ENCODE measurements at places on chromosomes 13 and 19. TPM values are rescaled to one million over a fixed set of nuclear protein-coding genes. Genes with fewer than 3 reads are reported as not detected.

The SNRNP70 gene
- total RNA-seq, result 119 TPM

The C1QTNF9 gene
- not detected for total RNA-seq

The LAIR1 gene
- not detected for total RNA-seq

The CBARP gene
- 0.88 TPM for total RNA-seq

The ZNF776 gene
- total RNA-seq, result 10.1 TPM

The PSG2 gene
- total RNA-seq, result not detected

The SIGLEC5 gene
- not detected for total RNA-seq

The PGLYRP1 gene
- not detected for total RNA-seq

The LCP1 gene
- 65.9 TPM for total RNA-seq

The NKPD1 gene
- 0.20 TPM for total RNA-seq

The BRCA2 gene
- total RNA-seq, result 10.7 TPM

The ZIK1 gene
- total RNA-seq, result 11.6 TPM

The CACNA1A gene
- total RNA-seq, result 0.49 TPM

The CEACAM8 gene
- not detected for total RNA-seq

The DIRAS1 gene
- total RNA-seq, result 1.9 TPM

The PALM3 gene
- under 0.01 TPM for total RNA-seq

The IFNL1 gene
- total RNA-seq, result not detected

The FSD1 gene
- total RNA-seq, result 11.3 TPM

The DDA1 gene
- 20.2 TPM for total RNA-seq

The NOTCH3 gene
- 0.60 TPM for total RNA-seq

The ZNF579 gene
- total RNA-seq, result 2.4 TPM

The CATSPERD gene
- total RNA-seq, result not detected

The CHST8 gene
- not detected for total RNA-seq

The CPB2 gene
- total RNA-seq, result not detected

The CACNG8 gene
- under 0.01 TPM for total RNA-seq

The MAST1 gene
- 0.10 TPM for total RNA-seq

The DIAPH3 gene
- 25.1 TPM for total RNA-seq

The ADPRHL1 gene
- 0.29 TPM for total RNA-seq

The ZNF329 gene
- 6.8 TPM for total RNA-seq

The LRRC63 gene
- 0.20 TPM for total RNA-seq

The TMPRSS9 gene
- total RNA-seq, result 0.10 TPM

The TICAM1 gene
- total RNA-seq, result 2.4 TPM

The CCDC124 gene
- total RNA-seq, result 54.3 TPM

The FARSA gene
- total RNA-seq, result 60.7 TPM

The TJP3 gene
- total RNA-seq, result not detected

The CCL25 gene
- total RNA-seq, result not detected

The ZNF541 gene
- not detected for total RNA-seq

The MAST3 gene
- 2.6 TPM for total RNA-seq

The RNF113B gene
- total RNA-seq, result not detected

The COX6B1 gene
- 619 TPM for total RNA-seq

The ZNF440 gene
- 6.8 TPM for total RNA-seq

The IRGC gene
- total RNA-seq, result not detected

The CFD gene
- total RNA-seq, result 0.60 TPM

The TGFBR3L gene
- total RNA-seq, result 2.1 TPM

The ADGRE3 gene
- total RNA-seq, result not detected

The ZNF549 gene
- total RNA-seq, result 5.1 TPM

The ICAM5 gene
- total RNA-seq, result 15.8 TPM

The SMIM44 gene
- total RNA-seq, result not detected

The IZUMO2 gene
- total RNA-seq, result not detected

The KRTDAP gene
- not detected for total RNA-seq

The CFAP97D2 gene
- total RNA-seq, result not detected

The PPM1N gene
- 1.8 TPM for total RNA-seq

The CEACAM1 gene
- total RNA-seq, result 0.12 TPM

The TBXA2R gene
- 4.3 TPM for total RNA-seq

The SYT5 gene
- total RNA-seq, result 0.10 TPM

The FTL gene
- 4,698 TPM for total RNA-seq

The ERICH4 gene
- not detected for total RNA-seq

The REXO1 gene
- total RNA-seq, result 3.3 TPM

Data from RPMI7951 (cell line).